ENCODE measurements at places on chromosomes 3 and 15.

DNA sequence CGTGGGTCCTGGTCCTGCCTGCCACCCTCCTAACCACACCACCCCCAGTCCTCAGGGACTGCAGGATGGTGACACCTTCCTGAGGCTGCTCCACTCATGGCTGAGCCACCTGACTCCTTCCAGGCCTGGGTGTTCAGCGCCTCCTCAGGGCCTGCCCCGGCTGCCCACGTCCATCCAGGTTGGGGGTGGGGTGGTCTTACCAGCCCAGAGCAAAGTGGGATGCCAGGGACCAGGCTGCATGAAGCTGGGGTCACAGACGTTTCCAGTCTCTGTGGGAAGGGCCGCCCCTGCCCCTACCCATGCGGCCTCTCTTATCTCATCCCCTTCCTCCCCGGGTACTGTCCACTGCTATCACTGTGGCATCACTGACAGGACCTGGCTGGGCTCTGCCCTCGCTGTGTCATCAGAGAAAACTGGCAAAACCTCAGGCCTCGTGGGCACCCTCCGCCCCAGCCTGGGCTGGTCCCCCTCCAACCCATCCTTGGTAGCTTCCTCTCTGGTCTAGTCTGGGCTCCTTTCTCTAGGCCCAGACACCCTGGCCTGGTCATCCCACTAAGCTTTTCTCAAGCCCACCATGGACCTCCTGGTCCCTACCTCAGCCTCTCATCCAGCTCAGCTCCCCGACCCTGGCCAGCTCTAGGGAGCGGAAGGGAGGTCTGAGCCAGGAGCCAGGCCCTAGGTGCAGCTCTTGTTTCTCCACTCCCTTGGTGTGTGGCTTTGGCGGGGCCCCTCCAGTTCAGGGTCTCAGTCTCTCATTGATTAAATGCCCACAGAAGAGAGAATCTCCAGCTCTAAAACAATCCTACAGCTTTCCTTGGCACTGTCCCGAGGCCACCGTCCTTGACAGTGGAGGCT, 32.9 kb downstream of the WNT7A start:
- DNase-seq = no peak

- peak; percentile 53 for DNase-seq
Observed at GRCh38 chr3:124584552-124585391, 145.5 kb upstream of the UMPS start.

DNA sequence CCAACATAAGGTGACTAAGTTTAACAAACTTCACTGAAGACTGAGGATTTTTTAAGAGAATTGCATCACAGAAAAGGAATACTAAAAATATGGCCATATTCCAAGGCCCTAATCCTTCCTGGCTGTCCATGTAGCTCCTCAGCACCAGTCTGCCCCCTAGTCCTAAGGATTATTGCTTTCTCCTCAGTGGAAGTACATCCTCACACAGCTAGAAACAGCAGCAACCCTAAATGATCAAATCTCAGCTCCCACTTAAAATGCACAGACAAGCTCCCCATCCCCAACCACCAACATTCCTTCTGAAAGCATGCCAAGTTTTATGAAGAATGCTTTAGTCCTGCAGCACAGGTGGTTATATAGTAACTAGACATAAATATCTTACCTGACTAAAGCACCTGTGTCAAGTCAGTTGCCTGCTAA, 14.7 kb downstream of the ST3GAL6 start:
- peak; percentile 69 for DNase-seq

DNA sequence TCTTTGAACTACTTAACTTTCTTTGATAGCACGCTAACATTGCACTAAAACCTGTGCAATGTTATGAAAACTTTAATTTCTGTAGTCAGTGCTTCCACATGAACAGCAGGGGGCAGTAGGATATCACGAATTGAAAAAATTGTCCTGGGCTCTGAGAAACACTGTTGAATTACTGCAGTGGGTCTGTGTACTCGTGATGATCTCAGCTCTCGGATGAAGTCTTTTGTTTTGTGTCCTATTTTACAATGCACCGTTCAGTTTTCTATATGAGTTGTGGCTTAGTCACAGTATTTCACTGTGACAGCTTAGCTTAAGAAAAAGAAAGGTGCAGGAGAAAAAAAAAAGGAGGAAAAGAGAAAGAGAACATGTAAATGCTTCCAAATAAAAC, 141.3 kb upstream of the CCDC54 start:
- peak; percentile 82 for DNase-seq

DNA sequence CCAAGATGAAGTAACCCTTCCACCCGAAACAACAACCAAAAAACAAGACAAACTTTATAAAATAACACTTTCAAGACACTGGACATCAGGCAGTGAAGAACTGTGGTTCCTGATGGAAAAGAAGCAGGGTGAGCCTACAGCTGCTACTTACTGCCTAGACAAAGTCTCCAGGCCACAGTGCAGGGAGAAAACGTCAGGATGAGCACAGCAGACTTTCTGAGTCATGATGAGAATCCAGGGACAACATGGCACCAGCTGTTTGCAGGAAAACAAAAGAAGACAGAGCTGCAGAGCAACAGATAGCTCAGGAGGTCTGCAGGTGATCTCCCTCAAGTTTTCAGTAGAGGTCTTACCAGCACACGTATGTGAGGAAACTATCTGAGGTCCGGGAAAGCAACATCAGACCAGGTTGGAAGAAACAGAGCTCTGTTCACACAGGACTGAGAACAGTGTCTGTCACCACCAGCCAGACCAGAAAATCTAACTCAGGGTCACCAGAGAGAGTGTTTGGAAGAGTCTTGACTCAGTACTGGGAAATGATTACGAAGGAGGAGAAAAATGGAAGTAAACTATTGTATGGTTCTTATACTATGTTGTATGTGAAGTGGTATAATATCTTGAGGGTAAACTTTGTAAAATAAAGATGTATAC, 108.9 kb downstream of the ANO10 start:
- DNase-seq = peak; percentile 17

DNA sequence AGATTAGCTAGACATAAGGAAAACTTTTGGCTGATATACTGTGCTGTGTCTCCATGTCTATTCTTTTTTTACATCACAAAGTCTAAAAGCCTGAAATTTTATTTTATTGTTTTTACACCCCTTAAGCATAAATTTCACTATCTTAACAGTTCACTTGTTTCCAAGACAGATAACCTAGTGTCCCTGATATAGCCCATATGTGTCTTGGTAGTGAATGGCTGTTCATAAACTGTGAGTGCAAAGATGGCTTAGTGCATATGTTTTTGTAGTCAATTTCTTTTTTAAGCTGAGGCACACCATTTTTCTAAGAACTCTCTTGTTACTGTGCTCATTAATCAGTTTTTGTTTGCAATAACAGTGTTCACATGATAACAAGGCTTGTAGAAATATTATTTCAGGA, 381.1 kb downstream of the OXSM start:
- DNase-seq = no peak

DNA sequence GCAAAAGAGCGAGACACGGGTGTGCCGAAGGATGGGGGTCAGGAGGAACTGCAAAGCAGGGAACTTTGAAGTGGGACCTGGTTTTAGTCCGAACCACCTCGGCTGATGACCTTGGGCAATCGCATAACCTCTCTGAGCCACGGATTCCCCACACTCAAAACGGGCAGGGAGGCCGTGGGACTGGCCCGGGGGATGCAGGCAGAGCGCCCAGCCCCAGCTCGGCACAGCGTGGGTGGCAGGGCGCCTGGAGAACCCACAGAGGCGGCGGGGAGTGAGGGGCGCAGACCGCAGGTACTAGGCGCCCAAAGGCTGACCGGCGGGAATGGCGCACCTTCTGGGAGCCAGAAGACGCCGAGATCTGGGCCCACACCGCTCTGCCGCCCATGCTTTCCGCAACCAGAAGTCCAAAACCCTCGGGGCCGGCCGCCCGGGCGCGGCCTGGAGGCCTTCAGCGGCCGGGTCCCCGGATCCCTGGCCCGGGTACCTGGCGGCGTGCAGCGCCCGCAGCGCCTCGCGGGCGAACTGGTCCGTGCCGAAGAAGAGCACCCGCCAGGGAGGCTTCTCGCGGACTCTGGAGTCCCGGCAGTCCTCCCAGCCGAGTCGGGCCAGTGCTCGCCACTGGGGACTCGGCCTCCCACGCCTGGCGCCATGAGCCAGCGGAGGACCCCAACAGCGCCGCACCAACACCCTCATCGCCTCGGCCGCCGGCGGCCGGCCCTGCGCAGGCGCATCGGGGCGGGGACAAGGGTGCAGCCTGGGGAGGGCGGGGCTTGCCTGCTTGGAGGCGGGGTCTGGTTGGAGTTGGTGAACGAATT, at the start of gene MTFMT:
MTFMT (minus strand) TSS at position 719 of the 815 bp plus-strand sequence; CDS start at position 693, 26 bp downstream.
- peak; percentile 82 for DNase-seq

DNA sequence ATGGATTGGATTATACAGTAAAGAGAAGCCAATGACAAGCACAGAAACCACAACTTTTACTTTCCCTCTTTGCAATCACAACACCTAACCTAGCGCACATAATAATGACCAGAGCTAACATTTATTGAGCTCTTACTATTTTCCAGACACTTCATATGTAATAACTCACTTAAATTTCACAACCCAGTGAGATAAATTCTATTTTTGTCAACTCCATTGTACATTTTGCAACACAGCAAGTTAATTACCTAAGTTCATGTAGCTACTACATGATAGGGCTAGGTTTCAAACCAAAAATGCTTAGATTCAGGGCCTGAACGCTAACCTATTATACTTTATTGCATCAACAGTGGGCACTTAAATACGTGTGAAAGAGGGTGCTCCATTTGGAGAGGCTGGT, 89.5 kb downstream of the GADL1 start:
- no peak for DNase-seq

- no peak for DNase-seq
Observed at GRCh38 chr15:55737373-55737772, 5.6 kb downstream of the PRTG start.

DNA sequence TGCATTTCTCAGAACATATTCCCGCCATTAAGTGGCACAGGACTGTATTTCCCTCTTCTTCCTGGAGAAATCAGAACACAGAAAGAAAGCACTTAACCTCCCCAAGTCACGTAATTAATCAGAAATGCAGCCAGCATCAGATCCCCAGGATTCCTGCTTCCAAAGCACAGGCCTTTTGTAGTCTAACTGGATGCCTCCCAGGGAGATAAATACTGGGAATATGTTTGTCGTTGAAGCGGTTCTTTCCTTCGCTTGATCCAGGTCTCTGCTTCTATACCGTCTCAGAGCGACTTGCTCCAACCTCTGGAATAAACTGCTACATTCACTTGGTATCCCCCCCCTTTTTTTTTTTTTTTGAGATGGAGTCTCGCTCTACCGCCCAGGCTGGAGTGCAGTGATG, 198.6 kb downstream of the KBTBD8 start:
- DNase-seq = no peak

DNA sequence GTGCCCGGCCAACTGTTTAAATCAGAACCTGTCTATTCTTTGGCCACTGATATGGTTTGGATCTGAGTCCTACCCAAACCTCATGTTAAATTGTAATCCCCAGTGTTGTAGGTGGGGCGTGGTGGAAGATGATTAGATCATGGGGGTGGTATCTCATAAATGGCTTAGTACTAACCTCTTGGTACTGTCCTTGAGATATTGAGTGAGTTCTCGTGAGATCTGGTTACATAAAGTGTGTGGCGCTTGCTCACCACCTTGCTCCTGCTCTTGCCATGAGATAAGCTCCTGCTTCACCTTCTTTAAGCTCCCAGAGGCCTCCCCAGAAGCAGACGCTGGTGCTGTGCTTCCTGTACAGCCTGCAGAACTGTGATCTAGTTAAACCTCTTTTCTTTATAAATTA, 42.4 kb downstream of the REC114 start:
- DNase-seq = no peak

GRCh38 chr15:28919201-28919635, 33.4 kb downstream of the APBA2 start:
- no peak for DNase-seq

DNA sequence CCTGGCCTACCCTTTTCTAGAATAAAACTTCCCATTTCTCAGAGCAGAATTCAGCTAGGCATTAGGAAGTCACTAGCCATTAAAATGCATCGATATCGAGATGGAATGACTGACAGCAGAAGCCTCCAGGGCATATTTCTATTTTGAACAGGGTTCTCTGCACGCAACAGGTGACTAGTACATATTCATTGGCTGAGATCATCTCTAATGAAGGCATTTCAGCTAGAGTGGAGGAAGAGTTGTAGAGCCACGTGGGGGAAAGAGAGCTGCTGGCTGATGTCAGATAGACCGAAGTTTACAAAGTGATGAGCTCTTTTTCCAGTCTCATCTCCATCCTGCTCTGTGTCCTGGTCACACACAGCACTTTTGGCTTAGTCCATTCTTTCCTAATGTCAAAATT, 7.5 kb downstream of the TMEM40 start:
- peak; percentile 26 for DNase-seq

- no peak for DNase-seq
Observed at GRCh38 chr3:146300768-146301167, 49.9 kb upstream of the PLSCR4 start.

- DNase-seq = peak; percentile 98
Observed at GRCh38 chr3:40044487-40044886, 235.1 kb downstream of the MYRIP start.

DNA sequence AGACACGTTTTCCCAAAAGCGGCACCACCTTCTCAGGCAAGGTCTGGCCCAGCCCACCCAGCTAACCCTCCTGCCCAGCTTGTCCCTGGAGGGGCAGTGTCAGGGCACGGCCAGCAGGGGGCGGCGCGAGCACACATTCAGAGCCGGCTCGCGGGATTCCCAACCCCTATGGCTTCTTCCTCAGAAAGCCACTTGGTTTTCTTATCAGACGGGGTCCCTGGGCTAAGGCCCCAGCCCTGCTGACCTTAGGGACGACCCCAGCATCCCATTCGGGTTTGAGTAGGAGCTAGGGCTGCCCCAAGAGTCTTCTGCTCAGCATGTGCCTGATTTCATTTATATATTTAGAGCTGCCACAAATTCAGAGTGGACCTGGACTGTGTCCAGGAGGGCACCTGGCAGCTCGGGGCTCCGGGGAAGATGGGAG, 14.5 kb downstream of the RLBP1 start:
- peak; percentile 64 for DNase-seq

DNA sequence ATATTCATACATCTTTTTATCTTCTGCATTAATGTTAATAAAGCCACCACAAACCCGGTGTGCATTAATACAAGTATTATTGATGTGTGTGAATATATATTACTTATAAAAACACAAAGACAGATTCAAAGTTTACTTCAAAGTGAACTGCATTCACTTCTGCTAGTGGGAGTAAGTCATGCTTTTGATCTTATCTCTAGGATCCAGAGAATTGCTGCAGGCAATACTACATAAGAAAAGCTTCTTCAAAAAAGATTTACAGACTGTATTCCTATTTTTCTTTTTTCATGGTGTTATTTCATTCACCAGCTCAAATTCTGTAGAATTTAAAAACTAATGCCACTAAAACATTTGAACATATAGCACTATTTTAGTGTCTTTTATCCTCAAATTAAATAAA, 87.5 kb upstream of the CBLB start:
- DNase-seq = no peak

GRCh38 chr3:28598165-28598564, 249.5 kb upstream of the AZI2 start:
- no peak for DNase-seq

DNA sequence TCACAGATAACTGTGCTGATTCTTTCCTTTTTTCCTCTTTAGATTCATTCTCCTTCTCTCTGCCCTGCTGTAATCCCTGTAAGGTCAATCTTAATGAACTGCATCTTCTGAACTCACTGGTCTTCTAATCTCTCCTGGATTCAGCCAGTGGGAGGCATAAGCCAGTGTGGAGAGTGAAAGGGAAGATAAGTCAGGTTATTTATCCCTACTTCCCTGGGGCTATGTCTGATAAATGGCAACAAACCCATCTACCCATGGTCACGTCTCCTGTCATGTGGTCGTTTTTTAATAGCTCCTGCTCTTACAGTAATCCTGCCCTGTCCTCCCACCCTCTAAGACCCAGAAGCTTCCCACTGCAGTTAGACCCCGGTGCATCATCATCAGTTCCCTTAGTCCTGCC, 199.6 kb upstream of the NAALADL2 start:
- no peak for DNase-seq

Data from fibroblast of skin of back (primary cell).